ENCODE measurements at places on chromosomes 5 and 9. TPM values are rescaled to one million over a fixed set of nuclear protein-coding genes. Genes with fewer than 3 reads are reported as not detected.

Gene GARIN3
- not detected for total RNA-seq

Gene MEIKIN
- not detected for total RNA-seq

Gene OLFML2A
- 7.8 TPM for total RNA-seq

Gene SLC24A2
- total RNA-seq, result not detected

Gene C9orf50
- total RNA-seq, result not detected

Gene ARHGEF28
- 13.6 TPM for total RNA-seq

GRCh38 chr9:3804103-3804502 lies 278.3 kb upstream of the RFX3 start:
- no peak for DNase-seq
- H3K4me3 ChIP-seq, result no peak overlapping the region

DNA sequence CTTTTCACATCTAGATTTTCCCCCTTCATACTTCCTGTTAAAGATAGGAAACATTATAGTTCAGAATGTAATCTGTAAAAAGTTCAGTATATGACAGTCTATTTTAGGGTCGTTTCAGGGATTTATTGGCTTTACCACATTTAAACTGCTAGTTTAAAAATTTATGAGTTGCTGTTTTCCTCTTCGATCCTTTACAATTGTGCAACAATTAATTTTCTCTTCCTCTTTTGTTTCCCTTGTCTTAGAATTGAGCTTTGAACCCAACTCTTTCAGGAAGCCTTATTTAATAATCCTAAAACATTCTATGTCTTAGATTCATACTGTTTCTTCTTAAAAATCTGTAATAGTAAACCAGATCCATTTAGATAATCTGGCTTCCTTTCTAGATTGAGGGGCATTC lies 16.4 kb downstream of the ZSWIM6 start:
- H3K27me3 ChIP-seq, result no peaks in the 10 kb centered on the region
- H3K27ac ChIP-seq, result no peak overlapping the region
- no peaks in the 10 kb centered on the region for H3K36me3 ChIP-seq
- peaks cover 23% of the 10 kb centered on the region for H3K4me1 ChIP-seq
- no peak overlapping the region for H3K4me3 ChIP-seq

GRCh38 chr5:109865637-109866036 lies 175.9 kb downstream of the MAN2A1 start:
- DNase-seq, result peak; percentile 93
- H3K4me3 ChIP-seq, result no peak overlapping the region
- H3K27ac ChIP-seq, result peak overlapping the region; percentile 83
- peaks cover 55% of the 10 kb centered on the region for H3K36me3 ChIP-seq
- no peaks in the 10 kb centered on the region for H3K27me3 ChIP-seq

GRCh38 chr5:133884569-133885311 lies 83.7 kb downstream of the C5orf15 start:
- no peaks in the 10 kb centered on the region for H3K4me1 ChIP-seq
- no peak overlapping the region for H3K27ac ChIP-seq
- DNase-seq, result no peak
- no peak overlapping the region for H3K4me3 ChIP-seq

- H3K27ac ChIP-seq, result no peak overlapping the region
- no peaks in the 10 kb centered on the region for H3K36me3 ChIP-seq
- H3K27me3 ChIP-seq, result no peaks in the 10 kb centered on the region
- H3K4me1 ChIP-seq, result no peaks in the 10 kb centered on the region
- H3K4me3 ChIP-seq, result no peak overlapping the region
Measured at GRCh38 chr9:135363596-135363995, 116.0 kb upstream of the PPP1R26 start.

DNA sequence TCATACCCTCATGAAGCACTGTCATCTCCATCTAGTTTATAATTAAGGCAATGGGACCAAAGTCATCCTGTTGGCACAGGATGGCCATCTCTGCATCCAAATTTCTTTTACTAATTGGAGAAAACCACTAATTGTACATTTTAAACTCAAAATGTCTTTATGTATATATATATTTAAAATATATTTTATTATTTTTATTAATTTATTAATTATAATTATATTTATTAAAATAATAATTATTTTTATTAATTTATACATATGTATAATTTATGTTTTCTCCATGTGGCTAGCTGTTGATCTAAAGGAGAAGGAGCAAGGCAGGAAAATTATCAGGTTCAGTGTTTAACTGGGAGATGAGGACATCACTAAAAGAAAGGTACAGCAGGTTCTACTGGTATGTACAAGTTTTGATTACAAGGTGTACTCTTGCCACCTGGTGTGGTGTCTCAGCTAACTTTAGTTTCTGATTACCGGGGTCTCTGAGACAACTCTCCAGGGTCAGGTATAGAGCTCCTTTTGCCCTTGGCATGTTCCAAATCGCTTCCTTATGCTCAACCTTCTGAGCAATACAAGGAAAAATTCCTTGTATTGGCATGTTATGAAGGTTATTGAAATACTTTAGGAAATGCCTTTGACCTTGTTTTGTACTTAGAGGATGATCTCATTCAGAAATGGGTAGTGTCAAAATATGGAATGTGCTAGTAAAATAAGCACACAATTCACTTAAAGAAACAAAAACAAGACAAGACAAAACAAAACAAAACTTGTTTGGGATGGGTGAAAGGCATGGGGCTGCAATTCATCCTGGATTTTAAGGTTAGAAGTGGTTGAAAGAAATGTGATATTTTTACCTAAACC lies 79.6 kb downstream of the GHR start:
- no peaks in the 10 kb centered on the region for H3K36me3 ChIP-seq
- no peak for DNase-seq
- no peaks in the 10 kb centered on the region for H3K4me1 ChIP-seq
- H3K27ac ChIP-seq, result no peak overlapping the region

- DNase-seq, result no peak
- H3K36me3 ChIP-seq, result no peaks in the 10 kb centered on the region
- H3K27ac ChIP-seq, result no peak overlapping the region
Measured at GRCh38 chr5:134249469-134250379, 23.9 kb upstream of the PPP2CA start.

DNA sequence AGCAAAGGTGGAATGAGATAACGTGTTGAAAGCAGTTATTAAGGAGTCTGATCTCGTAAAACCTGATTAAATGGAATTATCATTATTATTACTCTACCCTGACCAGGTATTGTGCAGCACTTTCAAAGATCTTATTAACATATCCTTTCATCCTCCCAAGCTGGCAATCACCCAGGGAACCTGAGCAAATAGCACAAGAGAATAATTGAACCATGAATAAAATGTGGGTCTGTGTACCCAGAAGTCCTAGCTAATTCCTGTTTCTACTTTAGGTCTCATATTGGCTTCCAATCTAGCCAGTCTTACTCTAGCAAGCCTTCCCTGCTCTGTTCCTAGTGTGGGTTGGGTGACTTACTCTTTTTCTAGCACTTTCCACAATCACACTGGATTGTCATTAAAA lies 162.2 kb upstream of the STK32A start:
- no peak for DNase-seq
- no peak overlapping the region for H3K4me3 ChIP-seq
- no peaks in the 10 kb centered on the region for H3K4me1 ChIP-seq
- H3K36me3 ChIP-seq, result no peaks in the 10 kb centered on the region
- H3K27ac ChIP-seq, result no peak overlapping the region
- H3K27me3 ChIP-seq, result no peaks in the 10 kb centered on the region

DNA sequence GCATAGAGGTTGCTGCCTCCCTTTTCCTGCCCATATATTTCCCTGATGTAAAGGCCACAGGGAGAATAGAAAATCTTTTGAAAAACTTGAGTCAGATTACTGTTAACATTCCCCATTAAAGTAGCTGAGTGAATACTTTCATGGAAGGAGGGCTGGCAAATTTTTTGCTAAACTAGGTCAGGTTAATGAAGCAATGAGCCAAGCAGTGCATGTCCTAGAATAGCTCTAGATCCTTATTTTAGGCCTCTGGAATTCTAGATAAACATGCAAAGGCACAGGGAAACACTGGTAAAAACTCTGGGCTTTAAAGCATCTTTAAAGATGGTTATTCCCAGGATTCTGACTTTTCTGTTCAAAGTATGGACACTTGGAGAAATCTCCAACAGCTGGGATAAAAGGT lies 27.9 kb downstream of the TTC1 start:
- peaks cover 64% of the 10 kb centered on the region for H3K36me3 ChIP-seq
- no peak for DNase-seq
- peaks cover 9% of the 10 kb centered on the region for H3K4me1 ChIP-seq
- no peak overlapping the region for H3K27ac ChIP-seq
- no peak overlapping the region for H3K4me3 ChIP-seq

DNA sequence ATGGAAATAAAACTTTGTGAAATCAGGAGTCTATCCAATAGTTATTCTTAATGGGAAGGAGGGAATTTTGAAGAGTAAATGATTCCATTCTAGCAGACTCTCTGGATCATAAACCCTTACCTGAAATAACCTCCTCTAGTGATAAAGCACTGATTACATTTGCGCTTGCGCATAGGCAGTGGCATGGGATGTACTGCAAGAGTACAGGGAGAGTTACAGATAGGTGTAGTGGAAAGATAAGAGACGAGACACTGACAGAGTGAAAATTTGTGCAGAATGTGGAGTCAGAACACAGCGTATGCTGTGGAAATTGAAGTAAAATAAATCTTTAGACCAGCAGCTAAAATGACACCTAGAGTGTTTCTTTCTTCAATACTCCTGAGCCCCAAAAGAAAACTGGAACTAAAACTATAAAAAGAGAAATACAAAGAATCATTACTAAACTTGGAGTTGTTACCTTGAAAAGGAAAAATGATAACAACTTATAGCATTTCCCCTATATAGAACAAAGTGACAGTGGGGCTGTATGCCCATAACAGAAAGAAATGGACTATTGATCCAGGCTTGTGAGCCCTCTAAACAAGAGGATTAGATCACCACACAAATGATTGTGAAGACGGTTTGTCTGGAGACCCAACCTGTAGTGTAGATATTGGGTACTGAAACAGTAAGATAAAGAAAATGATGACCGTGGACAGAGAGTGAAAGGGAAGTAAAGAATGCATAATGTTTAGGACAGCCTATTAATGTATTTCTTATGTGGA lies 1471.2 kb upstream of the NUDT12 start:
- DNase-seq, result no peak
- no peaks in the 10 kb centered on the region for H3K4me1 ChIP-seq
- H3K27ac ChIP-seq, result no peak overlapping the region
- H3K4me3 ChIP-seq, result no peak overlapping the region

- no peak overlapping the region for H3K4me3 ChIP-seq
- DNase-seq, result no peak
- H3K36me3 ChIP-seq, result no peaks in the 10 kb centered on the region
- H3K27me3 ChIP-seq, result no peaks in the 10 kb centered on the region
- no peak overlapping the region for H3K27ac ChIP-seq
Measured at GRCh38 chr9:6549106-6549800, 96.3 kb downstream of the GLDC start.

DNA sequence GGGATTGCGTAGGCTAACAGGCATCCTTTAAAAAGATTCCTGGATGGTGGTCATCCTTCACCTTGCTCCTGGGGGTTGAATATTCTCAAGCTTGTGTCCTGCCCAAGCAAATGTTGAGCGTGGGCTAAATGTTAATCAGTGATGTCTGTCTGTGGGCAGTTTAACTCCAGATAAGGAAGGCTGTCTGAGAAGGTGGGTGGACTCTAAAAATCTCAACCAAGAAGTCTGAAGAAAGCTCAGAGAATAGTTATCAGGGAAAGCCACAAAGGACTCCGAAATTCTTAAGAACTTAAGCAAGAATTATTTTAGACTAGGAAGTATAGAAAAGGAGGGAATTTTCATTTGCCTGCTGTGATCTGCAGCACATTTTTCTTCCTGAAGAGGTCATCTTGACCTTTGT lies 77.9 kb upstream of the FSD1L start:
- H3K4me1 ChIP-seq, result no peaks in the 10 kb centered on the region
- no peak for DNase-seq
- H3K36me3 ChIP-seq, result peaks cover 5% of the 10 kb centered on the region
- H3K27ac ChIP-seq, result no peak overlapping the region

DNA sequence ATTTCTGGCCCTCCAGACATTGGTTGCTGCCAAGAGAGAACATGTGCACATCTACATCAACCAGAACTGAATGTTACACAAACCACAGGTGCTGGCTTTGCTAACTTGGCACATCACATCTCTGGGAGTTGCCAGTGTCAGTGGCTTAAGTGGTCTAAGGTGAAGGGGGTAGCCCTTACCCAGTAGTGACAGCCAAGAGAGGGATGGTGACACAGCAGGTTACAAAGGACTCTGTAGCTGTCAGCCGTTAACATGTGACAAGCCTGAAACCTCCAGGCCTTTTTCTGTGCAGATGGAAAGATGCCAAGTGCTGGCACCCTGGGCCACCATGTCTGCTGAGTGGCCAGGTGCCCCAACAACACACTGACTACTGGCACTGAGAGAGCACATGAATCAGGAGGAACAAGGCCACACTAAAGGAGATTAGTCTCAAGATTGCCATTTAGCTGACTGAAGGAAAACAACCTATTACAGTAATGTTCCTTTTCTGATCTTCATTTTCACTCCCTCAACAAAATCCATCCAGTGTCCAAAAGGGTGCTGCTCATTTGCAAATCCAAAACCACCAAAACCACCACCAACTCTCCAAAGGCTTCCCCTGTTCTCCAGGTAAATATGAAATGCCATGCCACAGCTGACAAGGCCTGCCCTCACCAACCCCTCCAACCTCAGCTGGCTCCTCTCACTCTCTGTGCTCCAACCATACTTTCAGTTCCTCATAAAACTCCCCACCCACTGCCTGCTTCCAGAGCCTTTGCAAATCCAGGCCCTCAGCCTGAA lies 20.2 kb downstream of the SIL1 start:
- no peaks in the 10 kb centered on the region for H3K36me3 ChIP-seq
- no peaks in the 10 kb centered on the region for H3K4me1 ChIP-seq
- no peaks in the 10 kb centered on the region for H3K27me3 ChIP-seq
- no peak overlapping the region for H3K4me3 ChIP-seq
- no peak overlapping the region for H3K27ac ChIP-seq

GRCh38 chr5:177430972-177431316 lies 4.5 kb downstream of the GRK6 start:
- no peaks in the 10 kb centered on the region for H3K27me3 ChIP-seq
- H3K4me1 ChIP-seq, result peaks cover 13% of the 10 kb centered on the region
- no peak for DNase-seq
- peaks cover 78% of the 10 kb centered on the region for H3K36me3 ChIP-seq
- no peak overlapping the region for H3K27ac ChIP-seq
- no peak overlapping the region for H3K4me3 ChIP-seq

GRCh38 chr9:91835216-91835615 lies 114.8 kb downstream of the ROR2 start:
- H3K4me1 ChIP-seq, result no peaks in the 10 kb centered on the region
- no peak overlapping the region for H3K27ac ChIP-seq
- no peaks in the 10 kb centered on the region for H3K36me3 ChIP-seq
- no peaks in the 10 kb centered on the region for H3K27me3 ChIP-seq
- no peak for DNase-seq

- DNase-seq, result no peak
- no peaks in the 10 kb centered on the region for H3K36me3 ChIP-seq
- no peak overlapping the region for H3K4me3 ChIP-seq
- peak overlapping the region; percentile 96 for H3K27ac ChIP-seq
- H3K27me3 ChIP-seq, result no peaks in the 10 kb centered on the region
- peaks cover 23% of the 10 kb centered on the region for H3K4me1 ChIP-seq
Measured at GRCh38 chr5:53418409-53418808, 62.0 kb upstream of the FST start.

GRCh38 chr9:24824607-24825006 lies 278.9 kb upstream of the IZUMO3 start:
- no peaks in the 10 kb centered on the region for H3K4me1 ChIP-seq
- H3K27me3 ChIP-seq, result no peaks in the 10 kb centered on the region
- no peak overlapping the region for H3K4me3 ChIP-seq
- H3K27ac ChIP-seq, result no peak overlapping the region
- H3K36me3 ChIP-seq, result no peaks in the 10 kb centered on the region
- DNase-seq, result no peak

GRCh38 chr9:8605096-8605495 lies 805.5 kb upstream of the DMAC1 start:
- H3K4me1 ChIP-seq, result no peaks in the 10 kb centered on the region
- no peak overlapping the region for H3K4me3 ChIP-seq
- H3K27ac ChIP-seq, result no peak overlapping the region
- H3K27me3 ChIP-seq, result no peaks in the 10 kb centered on the region
- DNase-seq, result no peak
